Stimulated activated CD4-positive, alpha-beta T cell treated with anti-CD3 and anti-CD28 coated beads, Interleukin-1b, Interleukin-23, amount 100 ng/mL, for 48 hours (primary cell): ENCODE measurements at places on chromosomes 2 and 18.

DNA sequence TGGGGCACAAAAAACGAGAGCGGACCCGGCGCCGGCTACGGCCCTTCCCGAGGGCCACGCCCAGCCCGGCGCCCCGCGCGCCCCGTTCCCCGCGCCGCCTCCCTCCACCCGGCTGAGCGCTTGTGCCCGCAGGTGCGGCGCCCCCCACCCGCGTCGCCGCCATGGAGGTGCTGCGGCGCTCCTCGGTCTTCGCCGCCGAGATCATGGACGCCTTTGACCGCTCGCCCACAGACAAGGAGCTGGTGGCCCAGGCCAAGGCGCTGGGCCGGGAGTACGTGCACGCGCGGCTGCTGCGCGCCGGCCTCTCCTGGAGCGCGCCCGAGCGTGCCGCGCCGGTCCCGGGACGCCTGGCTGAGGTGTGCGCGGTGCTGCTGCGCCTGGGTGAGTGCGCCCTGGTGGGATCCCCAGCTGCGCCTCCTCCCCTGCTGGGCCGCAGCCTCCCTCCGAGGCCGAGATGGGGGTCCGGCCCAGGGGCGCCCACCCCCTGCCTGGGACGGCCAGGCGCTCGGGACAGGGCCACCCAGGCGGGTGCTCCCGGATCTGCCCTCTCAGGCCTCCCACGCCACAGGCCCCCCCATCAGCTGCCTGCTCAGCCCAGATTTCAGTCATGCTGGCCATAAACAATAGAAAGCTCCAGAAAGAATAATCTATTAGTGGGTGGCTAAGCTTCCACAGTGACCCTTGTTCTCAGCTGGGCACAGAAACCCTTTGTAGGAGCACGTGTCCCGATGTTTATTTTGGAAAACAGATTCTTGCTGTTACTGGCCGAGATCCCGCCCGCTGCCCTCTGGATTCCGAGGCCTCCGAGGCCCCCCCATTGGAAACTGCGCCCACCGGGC, 997 bp downstream of the BOK start:
- DNase-seq, result no peak

DNA sequence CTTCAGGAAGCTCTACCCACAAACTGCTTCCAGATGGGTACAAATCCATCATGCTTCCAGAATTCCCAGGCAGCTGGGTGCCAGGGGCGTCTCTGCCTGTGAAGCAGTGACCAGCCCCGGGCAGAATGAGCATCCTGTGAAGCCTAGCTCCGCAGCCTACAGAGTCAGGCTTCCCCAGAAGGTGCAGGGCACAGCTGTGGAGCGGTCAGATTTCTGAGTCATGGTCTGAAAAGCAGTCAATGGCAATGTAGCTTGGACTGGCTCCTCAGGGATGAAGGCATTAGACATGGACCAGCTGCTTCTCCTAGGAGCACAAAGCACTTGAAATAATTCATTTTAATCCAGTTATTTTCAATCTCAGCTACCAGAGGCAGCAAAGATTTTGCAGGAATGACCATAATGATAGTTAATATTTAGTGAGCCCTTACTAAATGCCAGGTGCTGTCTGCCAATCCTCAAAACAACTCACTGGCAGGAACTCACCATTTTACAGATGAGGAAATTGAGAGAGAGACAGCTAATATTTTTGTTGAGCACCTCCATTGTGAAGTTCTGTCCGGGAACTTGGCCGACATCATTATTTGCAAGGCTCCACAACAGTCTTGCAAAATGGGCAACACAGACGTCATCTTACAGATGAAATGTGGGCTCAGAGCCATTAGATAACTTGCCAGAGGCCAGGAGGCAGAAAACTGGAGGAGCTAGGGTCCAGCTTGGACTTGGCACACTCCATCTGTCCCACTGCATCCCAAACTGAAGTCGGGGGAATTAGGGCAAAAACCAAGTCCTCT, 31.7 kb downstream of the ACMSD start:
- no peak for DNase-seq

GRCh38 chr2:216932113-216932862, 72.4 kb upstream of the TNP1 start:
- no peak for DNase-seq

DNA sequence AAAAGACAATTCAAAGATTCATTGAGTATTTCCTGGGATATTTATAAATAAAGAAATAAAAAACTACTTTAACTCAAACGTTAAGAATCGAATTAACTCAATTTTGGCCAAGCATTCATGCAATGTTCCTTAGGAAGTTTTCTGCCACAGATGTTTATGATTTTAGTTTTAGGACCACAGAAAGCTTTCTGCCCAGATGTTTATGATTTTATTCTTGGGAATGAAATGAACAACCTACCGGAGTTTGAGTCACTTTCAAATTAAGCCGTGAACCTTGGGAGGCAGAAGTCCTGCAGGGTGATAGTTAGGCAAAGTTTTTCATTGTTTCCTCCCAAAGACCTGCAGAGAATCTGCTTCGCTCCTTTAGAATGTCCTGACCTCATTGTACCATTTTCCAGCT, 34.7 kb upstream of the MBP start:
- no peak for DNase-seq

DNA sequence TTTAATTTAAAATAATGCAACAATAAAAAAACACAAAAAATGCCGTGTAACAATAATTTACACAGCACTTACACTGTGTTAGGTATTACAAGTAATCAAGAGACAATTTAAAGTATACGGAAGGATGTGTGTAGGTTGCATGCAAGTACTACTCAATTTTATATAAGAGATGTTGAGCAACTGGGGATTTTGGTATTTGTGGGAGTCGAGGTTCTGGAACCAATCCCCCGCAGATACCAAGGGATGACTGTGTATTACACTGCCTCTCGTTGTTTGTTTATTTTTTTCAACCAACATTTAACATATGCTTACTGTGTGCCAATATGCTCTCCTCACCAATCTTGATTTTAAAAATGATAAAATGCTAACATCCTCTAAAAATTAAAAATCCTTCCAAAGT, 24.8 kb downstream of the MAP3K2 start:
- DNase-seq, result no peak

- DNase-seq, result no peak
Observed at GRCh38 chr2:27914041-27914804, 23.7 kb downstream of the BABAM2 start.

GRCh38 chr2:67065046-67065445, 332.1 kb upstream of the ETAA1 start:
- no peak for DNase-seq

- no peak for DNase-seq
Observed at GRCh38 chr2:199883474-199884212, 27.4 kb upstream of the C2orf69 start.

- no peak for DNase-seq
Observed at GRCh38 chr2:146591908-146592307, 1252.9 kb upstream of the ACVR2A start.

DNA sequence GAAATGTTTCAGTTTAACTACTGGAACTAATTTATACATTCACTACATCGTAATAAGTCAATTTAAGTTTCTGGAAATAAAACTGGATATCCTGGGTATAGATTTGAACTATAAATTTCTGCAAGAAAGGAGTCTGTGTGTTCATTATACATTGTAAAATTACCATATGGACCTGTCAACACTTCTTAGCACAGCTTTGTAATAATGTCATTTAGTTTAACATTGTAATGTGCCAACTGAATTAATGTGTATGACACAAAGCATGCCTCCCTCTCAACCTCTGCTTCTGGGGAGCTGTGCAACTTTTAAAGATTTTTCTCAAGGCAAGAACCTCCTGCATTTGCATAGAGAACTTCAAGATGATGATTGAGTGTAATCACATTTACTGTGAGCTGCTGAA, 213.7 kb upstream of the GALNT5 start:
- no peak for DNase-seq

- no peak for DNase-seq
Observed at GRCh38 chr2:144166743-144167142, 353.2 kb downstream of the ZEB2 start.

DNA sequence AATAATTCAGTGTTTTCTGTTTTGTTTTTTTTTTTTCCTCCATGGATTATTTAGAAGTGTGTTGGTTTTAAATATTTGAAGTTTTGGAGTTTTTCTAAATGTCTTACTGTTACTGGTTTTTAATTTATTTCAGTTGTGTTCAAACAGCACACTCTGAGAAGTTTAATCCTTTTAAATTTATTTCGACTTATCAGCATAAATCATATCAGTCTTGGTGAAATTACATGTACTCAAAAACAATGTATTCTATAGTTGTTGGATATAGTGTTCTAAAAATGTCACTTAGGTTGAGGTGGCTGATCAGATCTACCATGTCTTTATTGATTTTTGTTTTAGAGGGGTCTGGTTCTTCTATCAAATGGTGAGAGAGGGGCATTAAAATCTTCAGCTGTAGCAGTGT, 134.7 kb downstream of the NCOA1 start:
- no peak for DNase-seq

DNA sequence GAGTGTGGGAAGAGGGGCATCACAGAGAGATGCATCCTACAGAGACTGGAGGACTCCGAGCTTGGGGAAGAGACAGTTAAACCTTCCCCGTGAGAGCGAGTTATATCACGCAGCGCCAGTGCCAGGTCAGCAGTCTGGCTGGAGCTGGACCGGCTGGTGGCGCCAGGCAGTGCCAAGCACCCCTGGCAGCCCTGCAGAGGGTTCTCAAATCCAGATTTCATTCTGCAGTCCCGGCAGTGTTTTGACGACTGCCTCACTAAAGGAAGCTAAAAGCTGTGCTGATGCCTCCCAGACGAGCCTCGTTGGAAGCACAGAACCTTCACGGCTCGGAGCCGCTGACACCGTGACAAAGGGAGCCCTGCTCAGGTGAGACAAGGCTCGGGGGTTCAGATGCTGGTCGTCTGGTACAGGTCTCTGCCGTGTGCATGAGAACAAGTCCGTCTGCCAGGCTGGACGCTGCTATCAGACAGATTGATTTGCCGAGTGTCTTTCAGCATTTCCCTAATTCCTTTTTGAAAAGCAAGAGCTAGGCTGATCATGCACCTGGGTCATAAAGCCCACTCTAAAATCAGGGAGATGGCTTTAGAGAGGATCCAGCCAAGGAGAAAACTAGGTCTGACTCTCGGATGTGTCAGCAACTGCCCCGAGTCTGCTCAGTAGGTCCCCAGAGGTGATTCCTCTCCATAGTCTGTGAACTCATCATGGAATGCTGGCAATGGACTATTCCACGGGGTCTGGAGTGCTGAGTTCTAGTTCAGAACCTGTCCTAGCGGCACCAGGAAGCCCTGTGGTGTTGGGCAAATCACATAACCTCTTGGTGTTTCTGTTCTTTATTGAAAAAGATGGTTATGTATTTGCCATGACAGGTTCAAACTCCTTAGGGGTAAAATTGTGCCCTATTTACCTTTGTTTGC, 240.6 kb downstream of the SOX11 start:
- DNase-seq, result no peak

DNA sequence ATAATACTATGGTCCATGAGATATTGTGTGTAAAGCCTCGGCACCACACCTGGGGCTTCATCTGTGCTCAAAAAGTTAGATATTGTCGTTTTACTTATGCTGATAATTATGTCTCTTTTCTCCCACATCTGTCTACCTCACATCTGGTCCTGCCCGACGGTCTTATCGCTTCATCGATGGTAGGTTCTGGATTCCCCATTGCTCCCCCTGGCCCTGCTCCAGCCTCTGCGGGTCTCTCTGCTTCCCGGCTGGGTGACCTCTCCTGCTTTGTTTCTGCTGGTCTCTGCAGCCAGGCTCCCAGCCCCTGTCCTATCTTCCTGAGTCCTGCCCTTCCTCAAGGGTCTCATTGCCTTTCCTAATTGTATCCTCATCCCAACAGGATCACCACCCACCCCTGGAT, 294.2 kb downstream of the NDUFA10 start:
- no peak for DNase-seq

GRCh38 chr2:120358734-120359465, 13.0 kb downstream of the INHBB start:
- no peak for DNase-seq
